Dermis microvascular lymphatic vessel endothelial cell (primary cell): ENCODE measurements at places on chromosomes 6 and 20. TPM values are rescaled to one million over a fixed set of nuclear protein-coding genes. Genes with fewer than 3 reads are reported as not detected.

DNA sequence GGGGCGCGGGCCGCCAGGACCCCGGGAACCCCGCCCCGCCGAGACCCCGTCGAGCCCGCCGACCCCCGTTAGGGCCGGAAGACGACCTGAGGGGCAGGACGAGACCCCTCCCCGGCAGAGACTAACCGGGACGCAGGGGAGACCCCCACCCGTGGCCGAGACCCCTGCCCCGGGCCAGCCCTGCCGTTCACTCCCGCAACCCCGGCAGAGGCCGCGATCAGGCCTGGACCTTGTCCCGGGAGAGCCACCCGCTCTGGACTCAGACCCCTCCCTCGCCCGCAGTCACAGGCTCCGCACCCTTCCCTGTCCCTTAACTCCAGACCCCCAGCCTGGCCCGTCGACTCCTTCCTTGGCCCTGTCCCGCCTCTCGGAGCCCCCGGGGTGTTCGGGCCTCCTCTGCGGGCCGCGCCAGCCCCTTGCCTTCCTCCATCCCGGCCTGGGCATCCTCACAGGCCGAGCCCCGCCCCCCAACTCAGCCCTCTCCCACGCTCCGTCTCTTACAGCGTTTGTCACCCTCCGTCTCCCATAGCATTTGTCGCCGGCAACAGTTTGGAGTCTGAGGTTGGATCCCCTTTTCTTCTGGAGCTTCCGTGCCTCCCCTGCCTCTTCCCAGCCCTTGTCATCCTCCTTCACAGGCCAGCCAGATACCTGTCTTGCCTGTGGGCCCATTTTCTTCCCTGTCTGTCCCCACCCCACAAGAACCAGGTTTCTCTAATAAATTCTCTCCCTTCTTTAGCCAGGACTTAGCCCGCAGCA, 569 bp downstream of the TCEA2 start:
- DNase-seq: no peak

- no peak for DNase-seq
Measured at GRCh38 chr6:15365273-15365687, 119.4 kb downstream of the JARID2 start.

Gene EPHA7
- total RNA-seq: under 0.01 TPM in 2 replicates

DNA sequence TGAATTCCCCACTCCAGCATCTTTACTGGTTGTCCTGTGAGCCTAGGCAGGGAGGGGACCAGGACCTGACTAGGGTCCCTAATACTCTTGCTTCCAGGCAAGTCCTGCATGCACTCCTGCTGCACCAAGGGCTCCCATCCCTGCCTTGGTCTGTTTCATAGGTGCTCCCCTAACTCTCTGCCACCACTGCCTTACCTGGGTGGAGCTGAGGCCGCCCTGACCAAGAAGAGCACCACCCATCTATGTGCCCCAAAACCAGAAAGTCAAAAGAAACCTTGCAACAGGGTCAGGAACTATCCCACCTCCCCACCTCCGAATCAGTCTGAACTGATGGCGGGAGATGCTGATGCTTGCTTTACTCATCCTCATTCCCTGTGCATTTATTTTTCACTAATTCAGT, 23.6 kb downstream of the HLA-G start:
- no peak for DNase-seq

Gene ADGRF1
- not detected in 2 replicates for total RNA-seq

Gene ATXN1
- total RNA-seq: 9.1 and 12.6 TPM in 2 replicates

Gene TUBB2B
- total RNA-seq: 3.6 and 4.6 TPM in 2 replicates

- no peak for DNase-seq
Measured at GRCh38 chr20:48526936-48527335, 300.9 kb downstream of the PREX1 start.

DNA sequence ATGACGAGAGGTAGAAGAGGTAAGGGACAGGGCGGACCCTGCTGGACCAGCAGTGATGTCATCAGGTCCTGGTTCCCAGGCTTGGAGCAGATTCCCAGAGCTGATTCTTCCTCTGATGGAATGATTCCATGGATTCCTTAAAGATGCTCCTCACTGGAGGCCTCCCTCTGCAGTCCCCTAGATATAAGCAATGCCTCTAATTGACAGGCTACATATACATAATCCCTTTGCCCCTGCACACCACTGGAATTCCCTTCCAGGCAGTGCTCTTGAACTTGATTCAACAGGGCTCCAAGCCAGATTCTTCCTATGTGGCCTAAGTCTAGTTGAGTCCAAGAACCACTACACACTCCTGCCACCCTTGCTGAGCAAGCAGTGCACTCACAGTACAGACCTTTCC, 52.3 kb upstream of the L3MBTL3 start:
- no peak for DNase-seq

DNA sequence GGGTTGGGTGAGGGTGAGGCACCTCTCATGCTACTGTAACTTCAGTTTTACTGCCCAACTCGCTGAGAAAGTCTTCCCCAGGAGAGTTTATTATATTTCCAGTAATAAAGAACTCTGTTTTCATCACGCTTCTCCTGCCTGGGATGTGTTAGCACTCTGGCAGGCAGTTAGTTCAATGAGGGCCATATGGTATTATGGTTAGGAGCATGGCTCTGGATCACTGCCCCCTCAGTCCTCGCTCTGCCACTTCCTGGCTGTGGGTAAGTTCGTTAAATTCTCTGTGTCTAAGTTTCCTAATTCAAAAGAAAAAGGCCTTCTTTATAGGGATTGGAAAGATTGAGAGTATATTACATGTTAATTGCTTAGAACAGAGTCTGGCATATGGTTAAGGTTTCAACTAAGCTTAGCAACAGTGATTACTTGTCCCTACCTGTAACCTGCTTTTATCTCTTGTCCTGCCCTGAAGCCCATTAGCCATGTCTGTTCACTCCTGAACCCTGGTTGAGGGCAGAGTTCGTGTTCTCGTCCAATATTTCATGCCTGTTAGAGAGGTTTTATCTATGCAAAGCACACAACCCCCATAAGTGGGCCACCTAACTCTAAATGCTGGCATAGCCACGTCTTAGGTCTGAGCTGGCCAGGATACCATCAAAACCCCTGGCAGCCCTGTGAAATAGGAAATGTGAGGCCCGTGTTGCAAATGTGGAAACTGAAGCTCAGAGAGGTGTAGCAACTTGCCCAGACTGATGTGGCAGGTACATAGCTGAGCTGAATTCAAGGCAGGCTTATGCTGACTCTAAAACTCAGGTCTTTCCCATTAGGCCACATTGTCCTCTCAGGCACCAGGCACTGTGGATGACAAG, 342.5 kb upstream of the JARID2 start:
- no peak for DNase-seq

GRCh38 chr6:134447883-134448387, 130.0 kb upstream of the SGK1 start:
- DNase-seq: peak; percentile 80

GRCh38 chr6:31945507-31946369, at the start of gene CFB:
TSS of gene CFB (plus strand) at chr6:31946095. CDS start at chr6:31946222, 127 bp downstream.
- no peak for DNase-seq

DNA sequence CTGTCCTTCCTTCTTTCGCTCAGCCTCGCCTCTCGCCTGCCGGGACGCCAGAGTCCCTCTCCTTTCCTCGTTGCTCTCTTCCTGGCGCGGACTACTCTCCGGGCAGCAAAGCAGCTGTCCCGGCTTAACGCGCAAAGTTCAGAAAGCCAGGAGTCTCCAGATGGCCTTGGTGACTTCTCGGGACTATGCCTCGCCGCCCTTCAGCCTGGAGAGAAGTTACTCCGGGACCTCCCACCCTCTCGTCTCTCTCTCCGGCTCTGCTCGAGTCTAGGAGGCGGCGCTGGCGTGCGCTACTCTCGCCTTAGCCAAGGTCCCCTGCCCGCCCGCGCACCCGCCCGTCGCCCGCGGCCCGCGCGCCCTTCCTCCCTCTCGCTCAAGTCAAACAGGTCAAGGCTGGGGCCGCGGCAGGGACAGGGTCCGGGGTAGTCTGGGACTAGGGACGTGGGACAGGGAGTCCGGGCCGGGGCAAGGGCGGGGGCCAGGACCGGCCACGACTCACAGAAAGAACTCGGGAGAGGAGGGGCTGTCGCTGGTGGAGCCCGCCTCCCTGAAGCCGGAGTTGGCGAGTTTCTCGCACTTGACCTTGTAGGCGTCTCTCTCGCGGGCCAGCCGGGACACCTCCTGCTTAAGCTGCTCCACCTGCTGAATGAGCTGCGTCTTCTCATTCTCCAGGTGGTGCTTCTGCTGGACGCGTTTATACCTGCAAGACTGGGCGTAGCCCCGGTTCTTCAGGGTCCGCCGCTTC, 1.5 kb downstream of the MAFB start:
- DNase-seq: peak; percentile 62

- DNase-seq: no peak
Measured at GRCh38 chr6:44539701-44540355, 152.3 kb downstream of the CDC5L start.

- DNase-seq: no peak
Measured at GRCh38 chr6:49847014-49847413, 19.3 kb downstream of the CRISP1 start.
